ENCODE measurements at places on chromosomes 3 and 15.

DNA sequence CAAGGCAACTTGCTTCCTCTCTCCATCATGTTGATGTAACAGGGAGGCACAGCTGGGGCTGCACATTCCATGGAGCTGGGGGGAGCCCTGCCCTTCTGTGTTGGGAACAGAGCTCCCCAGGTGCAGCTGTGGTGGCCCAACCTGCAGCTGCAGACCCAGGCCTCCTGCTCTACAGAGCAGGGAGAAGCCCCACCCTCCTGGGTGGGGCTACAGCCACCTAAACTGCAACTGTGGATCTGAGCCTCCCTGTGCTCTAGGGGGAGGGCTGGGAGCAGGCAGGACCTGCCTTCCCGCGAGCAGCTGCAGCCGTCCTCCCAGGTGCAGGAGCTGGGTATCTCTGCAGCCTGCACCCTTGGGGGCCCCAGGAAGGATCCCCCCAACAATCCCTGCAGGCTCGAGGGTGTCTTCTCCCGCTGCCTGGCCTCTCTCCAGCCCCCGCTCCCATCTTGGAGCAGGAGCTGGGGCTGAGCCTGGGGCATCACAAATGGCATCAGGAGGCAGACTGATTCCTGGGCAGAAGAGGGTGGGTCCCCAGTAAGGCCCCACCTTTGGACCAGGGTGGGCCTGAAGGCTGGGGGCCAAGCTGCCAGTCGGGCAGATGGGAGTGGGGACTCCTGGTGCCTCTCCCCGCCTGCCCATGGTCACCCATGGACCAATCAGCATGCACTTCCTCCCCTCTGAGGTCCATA is 7.4 kb downstream of the LRRC58 start:
- DNase-seq = no peak

GRCh38 chr3:16477521-16477920 is 36.0 kb downstream of the RFTN1 start:
- DNase-seq = no peak

DNA sequence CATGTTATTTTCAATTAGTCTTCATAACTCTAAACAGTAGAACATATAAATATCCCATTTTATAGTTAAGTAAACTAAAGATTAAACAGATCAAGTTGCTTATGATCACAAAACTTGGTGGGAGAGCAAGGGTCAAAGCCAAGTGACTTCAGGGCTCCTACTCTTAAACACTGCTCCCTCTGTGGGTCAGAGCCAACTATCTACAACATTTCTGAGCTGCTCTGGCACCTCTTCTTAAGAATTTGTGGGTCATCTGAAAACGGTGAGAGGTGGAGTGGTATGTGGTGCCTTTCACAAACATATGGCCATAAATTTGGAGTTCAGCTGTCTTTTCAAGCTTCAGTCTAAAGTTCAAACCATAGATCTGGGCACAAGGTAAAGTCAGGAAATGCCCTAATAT is 10.9 kb downstream of the ATG3 start:
- no peak for DNase-seq

DNA sequence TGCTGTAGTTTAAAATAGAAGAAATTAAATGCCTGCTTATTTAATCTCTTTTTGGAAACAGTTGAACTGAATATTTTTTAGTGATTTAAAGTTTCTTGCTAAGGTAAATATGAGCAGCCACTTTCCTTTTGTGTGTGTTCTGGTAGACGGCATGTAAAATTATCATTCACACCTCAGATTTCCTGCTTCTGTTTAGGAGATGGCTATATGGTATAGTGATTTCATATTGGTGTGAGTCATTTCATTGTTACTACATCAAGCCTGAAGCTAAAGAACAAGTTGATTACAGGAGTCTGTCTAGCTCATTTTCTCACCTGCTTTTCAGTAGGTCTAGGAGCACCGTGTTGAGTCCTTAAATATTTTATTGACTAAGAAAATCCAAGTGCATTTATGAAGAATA is 2.2 kb downstream of the LRCH3 start:
- DNase-seq = peak; percentile 42
